NCI-H2029 (cell line): ENCODE measurements at places on chromosomes 6 and 20.
A peak's percentile ranks its signal among the peaks of the same experiment; 100 is the strongest.

- DNase-seq = no peak
Observed at GRCh38 chr6:36766399-36766945, 68.8 kb downstream of the RAB44 start.

- no peak for DNase-seq
Observed at GRCh38 chr6:165129086-165129485, 180.3 kb downstream of the C6orf118 start.

- DNase-seq = peak; percentile 48
Observed at GRCh38 chr20:57667924-57668782, 41.7 kb downstream of the PMEPA1 start.

DNA sequence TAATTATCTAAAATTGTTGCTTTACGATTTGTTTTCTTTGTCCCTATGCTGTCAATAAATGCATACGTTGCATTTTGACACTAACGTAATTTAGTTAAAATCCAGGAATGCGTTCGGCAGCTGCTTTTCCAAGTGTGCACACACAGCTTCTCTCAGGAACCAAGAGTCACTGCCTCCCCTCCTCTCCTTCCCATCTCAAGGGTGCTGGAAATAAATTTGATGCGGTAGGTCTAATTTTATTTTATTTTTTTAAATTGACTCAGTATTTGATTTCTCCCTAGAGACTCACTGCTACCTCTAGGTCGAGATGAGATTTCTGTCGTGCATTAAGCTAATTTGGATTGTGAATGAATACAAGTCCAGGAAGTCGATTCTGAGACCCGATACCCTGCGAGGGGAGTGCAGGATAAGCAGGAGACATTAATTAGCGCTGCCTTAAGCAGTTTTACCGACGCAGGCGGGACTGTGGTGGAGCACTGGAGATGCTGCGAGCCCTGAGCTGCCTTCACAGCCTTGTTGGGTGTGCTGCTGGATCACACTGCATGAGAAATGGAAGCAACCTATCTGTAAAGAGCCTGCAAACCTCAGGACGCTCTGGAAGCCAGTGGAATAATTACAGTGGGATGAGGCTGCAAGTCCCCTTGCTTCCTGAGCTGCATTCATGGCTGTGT lies 381.2 kb downstream of the C6orf118 start:
- no peak for DNase-seq

GRCh38 chr6:84515067-84515466 lies 249.3 kb downstream of the TBX18 start:
- no peak for DNase-seq

DNA sequence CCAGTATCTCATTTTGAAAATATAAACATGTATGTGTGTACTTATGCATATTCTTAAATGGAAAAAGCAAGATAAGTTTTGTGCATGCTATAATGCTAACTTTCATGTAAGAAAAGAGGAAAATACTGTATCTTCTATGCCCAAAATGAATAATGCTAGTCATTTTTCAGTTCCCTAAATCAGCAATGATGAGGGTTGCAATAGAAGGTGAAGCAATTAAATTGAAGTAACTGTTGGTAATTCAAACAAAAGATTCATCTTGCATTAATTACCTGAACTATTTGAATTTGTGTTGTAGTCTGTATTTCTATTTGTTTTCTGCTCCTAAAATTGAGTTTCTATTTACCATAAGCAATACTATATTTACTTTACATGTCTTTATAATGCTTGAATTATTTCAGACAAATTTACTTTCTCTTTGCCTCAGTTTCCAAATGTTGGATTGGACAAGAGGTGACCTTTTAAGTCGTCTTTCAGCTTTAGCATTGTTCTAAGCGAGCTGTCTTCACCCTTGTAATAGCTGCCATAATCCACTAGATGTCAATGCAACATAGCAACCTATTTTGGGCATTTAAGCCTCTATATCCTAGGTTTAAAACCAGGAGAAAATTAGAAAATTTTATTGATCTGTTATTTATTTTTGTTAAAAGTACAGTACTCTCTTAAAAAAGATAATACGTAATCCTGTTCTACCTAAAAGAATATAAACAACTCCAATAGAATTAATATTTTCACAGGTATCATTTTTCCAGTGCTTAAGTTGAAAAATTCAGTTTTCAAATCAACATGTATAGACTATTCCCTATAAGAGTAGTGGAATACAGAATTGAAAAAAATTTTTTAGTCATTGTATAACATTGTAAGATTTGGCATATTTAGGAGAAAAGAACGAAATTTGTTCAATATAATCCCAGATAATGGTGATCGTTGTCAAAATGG lies 52.3 kb upstream of the IFNGR1 start:
- no peak for DNase-seq

DNA sequence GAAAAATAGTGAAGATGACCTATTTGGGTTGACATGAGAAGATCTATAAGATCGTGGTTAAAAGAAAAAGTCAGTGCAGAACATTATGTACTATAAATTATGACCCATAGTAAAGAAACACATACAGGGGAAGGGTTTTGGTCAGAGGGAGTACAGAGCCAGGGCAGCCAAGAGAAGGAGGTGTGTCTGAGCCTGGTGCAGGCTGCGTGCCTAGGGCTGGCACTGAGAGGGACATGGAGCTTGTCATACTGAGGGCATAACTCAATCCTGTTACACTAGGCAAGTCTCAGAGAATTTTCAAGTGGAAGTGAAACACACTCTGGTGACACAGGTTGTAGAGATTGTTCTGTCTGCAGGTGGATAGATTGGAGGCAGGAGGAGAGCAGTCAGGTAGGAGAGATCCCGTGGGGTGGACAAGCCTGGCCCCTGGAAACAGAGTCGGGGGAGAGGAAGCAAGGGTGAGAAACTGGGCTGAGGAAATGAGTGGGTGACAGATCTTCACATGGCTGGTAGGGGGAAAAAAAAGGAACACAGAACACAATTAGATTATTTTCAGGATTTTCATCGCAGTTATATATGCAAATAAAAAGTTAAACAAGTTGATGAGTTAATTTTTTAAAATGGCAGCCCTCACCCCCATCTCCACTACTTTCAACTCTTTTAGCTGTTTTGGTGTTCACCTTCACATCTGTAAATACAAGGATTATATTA lies 18.5 kb upstream of the RNF39 start:
- DNase-seq = no peak

DNA sequence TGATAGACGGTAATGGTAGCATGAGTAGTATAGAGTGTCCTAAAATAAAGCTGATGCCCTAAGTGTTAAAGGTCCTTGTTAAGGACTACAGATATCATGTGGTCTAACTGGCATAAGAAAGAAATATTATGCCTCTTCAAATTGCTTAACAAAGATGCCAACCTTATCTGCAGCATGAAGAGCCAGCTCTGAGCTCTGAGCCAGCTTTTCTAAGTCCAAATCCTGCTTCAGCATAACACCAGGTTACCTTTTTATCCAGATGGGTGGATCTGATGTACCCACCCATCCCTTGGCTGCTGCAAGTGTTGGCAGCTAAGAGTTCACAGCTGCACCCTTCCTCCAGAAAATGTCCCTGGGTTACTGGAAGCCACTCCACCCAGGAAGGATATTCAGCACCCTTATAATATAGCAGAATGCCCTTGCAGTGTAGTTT lies 83.8 kb downstream of the TENT5A start:
- no peak for DNase-seq

DNA sequence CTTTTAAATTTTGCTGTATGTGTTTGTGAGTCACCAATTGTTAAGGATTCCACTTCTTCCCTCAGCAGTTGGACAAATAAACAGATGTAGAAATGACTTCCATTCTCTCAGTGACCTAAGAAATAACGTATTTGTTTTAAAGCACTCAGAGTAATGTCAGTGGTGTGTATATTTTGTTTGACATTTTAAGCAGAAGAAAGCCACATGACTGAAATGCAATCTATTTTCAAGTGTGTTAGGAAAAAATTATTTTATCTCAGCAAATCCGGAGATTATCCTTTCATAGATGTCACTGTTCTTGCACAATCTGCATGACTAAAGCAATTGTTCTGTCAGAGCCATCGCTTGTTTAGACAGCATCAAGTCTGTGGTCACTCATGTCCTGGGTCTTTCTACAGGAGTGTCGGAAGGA lies 77.1 kb downstream of the JAG1 start:
- DNase-seq = no peak

DNA sequence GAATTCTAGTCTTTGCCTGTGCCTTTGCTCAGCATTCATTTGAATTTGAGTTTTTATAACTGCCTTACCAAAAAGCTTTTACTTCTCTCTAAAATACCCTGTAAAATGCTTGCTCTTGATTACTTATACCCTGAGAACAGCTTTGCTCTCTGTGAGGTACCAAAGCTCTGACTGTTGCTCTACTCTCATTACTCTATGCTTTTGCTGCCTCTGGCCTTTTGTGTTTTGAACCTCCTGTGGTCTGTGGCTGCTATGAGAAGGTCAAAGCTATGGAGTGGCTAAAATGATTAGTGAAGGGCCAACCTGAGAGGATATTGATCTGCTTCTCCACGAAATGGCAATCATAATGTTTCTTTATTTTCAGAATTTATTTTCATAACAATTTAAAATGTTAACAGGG lies 375.6 kb upstream of the IMPG1 start:
- DNase-seq = no peak

DNA sequence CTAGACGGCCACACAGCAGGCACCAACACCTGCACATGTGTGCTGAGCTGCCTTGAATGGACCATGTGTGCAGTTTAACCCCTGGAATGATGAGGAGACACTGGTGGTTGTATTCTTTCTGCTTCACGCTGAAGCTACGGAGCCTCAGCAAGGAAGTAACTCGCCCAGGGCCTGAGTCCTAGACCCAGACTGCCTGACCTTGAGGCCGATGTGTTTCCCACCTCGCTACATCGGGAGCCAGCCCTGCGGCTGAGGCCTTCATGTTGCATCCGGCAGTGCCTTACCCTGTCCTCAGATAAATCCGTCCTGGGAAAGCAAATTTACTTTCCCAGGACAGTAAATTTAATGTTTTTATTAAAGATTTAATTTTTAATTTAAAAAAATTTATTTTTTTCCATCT lies 110.0 kb upstream of the MTHFD1L start:
- DNase-seq = no peak
